GM13976 (cell line): ENCODE measurements at places on chromosomes 1 and 21.

DNA sequence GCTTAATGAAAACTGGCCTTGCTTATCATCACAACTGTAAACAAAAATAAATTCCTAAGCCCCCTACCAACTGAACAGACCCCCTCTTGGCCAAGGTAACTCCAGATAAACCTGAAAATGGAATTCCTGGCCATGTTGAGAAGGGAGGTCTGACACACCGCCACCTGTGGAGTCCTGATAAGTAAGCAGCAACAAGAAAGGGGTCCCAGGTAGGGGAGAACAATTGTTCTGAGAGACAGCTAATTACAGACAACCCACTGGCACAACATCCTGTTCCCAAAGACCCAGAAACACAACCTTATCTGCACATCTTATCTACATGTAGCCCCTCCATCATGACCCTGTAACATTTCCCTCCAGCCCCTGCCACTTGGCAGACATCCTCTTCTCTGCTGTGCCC, 91.2 kb upstream of the TNR start:
- DNase-seq, result no peak

DNA sequence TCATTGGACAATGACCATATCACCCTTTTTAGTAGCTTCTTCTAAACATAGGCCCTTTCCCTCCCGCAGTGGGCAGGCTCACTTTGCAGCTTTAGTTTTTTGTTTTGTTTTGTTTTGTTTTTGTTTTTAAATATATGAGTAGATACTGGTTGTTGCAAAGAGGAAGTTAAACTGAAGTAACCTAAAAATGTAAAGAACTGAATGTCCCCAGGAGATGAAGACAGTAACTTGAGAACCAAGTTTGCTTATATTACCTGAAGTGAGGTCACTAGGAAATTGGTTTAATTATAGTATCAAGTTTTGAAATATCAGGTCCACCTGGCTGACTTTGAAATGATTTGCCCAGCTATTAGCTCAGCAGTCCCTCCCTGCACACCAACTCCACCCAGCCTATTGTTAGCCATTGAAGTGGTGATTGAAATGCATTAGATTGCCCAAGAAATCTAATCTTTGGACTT, 18.2 kb downstream of the SMAP2 start:
- no peak for DNase-seq

DNA sequence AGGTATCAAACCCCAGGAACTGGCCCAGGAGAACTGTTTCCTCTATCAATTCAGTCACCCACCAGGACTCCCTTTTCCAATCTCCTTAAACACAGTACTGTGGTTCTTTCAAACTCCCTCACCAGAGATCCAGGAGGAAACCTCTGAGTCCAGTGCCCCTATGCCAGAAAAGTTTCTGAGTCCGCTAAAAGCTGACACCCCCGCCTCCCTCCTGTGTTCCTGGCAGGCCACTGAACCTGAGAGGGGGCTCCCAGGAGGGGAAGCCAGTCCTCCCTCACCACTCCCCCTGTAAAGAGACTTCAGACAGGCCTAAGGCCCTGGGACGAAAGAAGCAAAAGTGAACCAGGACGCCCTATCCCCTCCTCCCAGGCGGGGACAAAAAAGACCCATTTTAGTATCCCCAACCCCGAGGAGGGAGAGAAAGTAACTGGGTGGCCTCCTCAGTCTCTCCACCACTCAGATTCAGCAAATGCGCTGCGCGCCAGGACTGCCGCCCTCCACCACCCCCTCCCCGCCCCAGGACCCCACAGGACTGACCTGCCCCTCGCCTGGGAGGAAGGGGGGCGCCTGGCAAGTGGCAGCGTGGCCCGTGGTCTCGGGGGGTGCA, 624 bp downstream of the SLC41A1 start:
- DNase-seq, result peak; percentile 54

DNA sequence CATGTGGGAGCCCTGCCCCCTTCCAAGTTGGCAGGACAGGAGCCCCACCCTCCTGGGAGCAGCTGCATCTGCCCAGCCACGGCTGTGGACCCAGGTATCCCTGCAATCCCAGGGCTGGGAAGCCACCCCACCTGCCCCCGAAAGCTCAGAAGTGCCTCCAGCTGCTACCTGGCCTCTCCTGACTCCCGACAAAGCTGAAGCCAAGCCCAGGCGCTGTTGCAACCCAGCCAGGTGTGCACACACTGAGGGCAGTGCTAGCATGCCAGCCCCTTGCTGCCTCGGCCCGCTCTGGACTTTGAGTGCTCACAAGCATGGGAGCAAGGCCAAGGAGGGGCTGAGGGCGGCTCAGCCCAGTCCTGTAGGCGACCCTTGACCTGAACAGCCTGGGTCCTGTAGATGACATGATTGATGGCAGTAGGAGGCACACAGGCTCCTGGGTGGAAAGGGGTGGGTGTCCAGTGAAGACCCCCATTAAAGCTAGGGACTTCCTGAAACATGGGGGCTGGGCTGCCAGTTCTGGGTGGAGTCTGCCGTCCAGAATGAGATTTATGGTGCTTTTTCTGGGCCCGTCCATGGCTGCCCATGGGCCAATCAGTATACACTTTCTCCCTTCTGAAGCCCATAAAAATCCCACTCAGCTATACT, 2.8 kb upstream of the SSU72 start:
- DNase-seq, result no peak

DNA sequence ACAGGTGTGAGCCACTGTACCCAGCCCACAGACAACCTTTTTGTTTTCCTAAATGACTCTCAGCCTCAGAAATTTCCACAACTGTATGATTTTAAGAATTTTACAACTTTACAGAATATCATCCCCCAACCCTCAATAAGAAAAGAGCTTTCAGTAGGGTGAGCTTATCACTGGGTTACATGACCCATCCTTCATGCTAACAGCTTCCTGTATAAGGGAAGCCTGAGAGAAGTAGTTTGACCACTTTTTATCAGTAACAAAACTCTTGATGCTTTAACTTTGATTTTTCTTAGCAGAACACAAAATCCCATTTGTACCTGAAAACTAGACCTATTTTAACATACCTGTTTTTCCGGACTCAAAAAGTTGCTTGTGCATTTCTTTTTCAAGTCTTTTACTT, 9.7 kb upstream of the MYBPHL start:
- DNase-seq, result no peak

DNA sequence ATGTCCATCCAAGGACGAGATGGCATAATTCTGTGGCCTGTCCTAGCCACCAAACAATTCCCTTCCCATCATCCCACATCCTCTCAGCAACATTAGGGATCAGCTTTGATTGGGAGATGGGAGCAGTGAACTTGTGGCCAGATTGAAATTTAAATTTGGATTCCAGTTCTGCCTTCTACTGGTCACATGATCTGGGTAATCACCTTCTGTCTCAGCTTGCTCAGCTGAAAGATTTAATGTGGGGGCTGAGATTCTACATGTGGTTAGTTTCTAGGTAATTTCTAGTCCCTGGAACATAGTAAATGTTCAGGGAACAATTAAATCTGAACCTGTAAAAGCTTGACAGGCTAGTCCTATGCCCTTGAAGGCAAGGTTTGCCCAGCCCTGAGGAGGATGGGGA, 3.2 kb downstream of the MYOCOS start:
- no peak for DNase-seq

DNA sequence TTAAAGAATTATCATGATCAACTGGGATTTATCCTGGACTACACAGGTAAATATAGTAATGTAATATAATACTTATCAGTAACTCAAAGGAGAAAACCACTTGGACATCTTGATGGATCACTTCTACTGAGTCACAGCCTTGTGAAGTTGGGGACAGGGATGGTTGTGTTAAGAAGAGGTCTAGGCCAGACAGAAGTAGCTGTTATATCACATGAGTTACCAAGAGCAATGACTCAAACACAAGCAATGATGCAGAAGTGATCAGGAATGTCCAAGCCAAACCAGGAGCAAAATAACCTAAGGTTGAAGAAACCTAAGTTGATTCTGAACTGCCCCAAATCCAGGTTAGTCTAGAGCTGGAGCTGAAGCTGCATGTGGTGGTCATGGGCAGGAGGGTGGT, 424.5 kb upstream of the DAB1 start:
- DNase-seq, result no peak

- DNase-seq, result peak; percentile 41
Measured at GRCh38 chr1:116847688-116848531, 61.8 kb upstream of the PTGFRN start.

- DNase-seq, result peak; percentile 35
Measured at GRCh38 chr1:43836267-43836951, 97.2 kb upstream of the ARTN start.

- no peak for DNase-seq
Measured at GRCh38 chr1:18901952-18902522, 318 bp downstream of the ALDH4A1 start.

- no peak for DNase-seq
Measured at GRCh38 chr1:166836733-166837132, 2.5 kb upstream of the POGK start.

- DNase-seq, result peak; percentile 26
Measured at GRCh38 chr1:56644064-56644918, 823 bp upstream of the PRKAA2 start.

DNA sequence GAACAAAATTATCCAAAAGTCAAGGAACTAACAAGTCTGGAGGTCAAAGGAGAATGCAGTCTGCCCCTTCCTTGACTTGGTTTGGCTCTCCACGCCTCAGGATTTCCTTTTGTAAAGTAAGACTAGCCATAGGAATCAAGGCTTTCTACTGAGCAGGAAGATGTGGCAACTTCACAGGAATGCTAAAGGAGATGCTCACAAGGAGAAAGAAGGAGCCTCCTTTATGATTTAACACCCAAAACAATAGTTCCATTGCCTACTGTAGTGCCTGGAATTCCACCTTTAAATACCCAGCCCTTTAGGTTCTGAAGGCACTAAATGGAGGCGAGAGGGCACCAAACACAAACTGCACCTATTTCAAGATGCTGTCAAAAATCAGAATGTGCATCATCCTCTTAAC, 176.3 kb upstream of the NFIA start:
- DNase-seq, result no peak

- no peak for DNase-seq
Measured at GRCh38 chr1:2234762-2235113, 6.6 kb downstream of the SKI start.

- no peak for DNase-seq
Measured at GRCh38 chr1:1021010-1021919, 1.3 kb downstream of the AGRN start.

- no peak for DNase-seq
Measured at GRCh38 chr1:186887203-186887602, 58.5 kb downstream of the PLA2G4A start.

- DNase-seq, result no peak
Measured at GRCh38 chr1:25731148-25731547, 68.8 kb upstream of the SELENON start.

DNA sequence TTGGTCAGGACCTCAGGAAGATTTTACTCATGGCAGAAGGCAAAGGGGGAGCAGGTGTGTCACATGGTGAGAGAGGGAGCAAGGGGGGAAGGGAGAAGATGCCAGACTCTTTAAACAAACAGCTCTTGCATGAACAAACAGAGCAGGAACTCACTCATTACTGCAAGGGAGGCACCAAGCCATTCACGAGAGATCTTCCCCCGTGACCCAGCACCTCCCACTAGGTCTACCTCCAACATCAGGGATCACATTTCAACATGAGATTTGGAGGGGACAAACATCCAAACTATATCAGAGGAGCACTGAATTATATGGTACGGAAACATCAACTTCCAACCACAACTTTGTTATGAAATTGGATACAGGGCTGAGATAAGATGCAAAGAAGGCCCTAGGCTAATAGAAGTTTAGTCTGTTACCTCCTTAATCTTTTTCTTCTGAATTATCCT, 164.9 kb downstream of the ST6GALNAC3 start:
- no peak for DNase-seq

GRCh38 chr1:195898373-195898772, 709.9 kb downstream of the KCNT2 start:
- DNase-seq, result no peak

DNA sequence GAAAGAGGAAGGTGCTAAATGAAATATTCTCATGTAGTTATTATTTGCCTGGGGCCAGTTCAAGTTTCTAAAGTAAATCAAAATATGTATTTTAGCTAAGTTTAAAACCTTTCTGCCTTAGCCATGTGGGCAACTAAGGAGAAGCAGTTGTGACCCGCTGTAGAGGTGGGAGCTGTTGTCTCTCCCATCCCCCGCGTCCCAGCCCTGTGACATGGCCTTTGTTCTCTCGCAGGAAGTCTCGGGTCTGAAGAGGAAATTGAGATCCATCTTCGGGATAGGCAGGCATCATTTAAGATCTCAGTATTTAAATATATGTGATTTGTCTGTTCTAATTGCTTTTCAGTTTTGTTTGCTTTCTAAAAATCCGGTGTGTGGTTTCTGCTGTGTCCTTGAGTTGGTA, 121.5 kb downstream of the CAMTA1 start:
- DNase-seq, result no peak

DNA sequence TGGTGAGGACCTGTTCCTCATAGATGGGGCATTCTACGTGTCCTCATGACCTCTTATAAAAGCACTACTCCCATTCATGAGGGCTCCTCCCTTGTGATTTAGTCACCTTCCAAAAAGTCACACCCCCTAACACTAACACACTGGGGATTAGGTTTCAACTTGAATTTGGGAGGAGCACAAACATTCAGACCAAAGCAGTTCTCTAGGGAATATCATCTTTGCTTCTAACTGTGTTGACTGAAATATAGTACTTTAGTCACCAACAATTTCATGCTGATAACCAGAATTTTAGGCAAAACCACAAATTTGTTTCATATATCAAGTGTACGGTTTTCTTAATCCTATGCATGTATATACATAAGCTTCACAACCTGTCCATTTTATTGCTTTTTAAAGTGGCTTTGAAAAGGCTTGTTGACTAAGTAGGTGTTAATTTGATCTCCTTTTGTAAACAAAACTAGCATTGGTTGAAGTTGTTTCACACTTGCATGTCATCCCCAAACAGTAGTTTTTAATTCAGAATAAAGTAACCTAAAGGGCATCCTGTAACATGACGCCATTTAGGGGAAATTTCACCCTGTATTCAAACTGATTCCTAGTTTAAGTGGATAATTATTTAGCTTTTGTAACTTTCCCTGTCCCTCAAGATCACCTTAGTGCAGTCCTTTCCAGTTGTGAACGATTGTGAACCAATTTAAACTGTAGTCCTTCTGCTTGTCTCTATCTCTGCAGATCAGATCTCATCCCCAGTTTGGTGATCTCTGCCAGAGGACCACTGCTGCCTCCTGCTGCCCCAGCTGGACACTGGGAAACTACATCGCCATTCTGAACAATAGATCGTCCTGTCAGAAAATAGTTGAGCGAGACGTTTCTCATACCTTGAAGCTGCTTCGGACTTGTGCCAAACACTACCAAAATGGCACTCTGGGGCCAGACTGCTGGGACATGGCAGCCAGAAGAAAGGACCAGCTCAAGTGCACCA, 141.1 kb downstream of the TLR5 start:
- DNase-seq, result no peak

- peak; percentile 14 for DNase-seq
Measured at GRCh38 chr1:208855403-208855802, 611.2 kb upstream of the PLXNA2 start.
